ENCODE measurements at places on chromosomes 3 and 15. TPM values are rescaled to one million over a fixed set of nuclear protein-coding genes. Genes with fewer than 3 reads are reported as not detected.

The A4GNT gene
- not detected for polyA plus RNA-seq

The GCSAM gene
- polyA plus RNA-seq: 1.3 TPM

The SI gene
- polyA plus RNA-seq: 8.2 TPM

The ECE2 gene
- not detected for polyA plus RNA-seq

The GADL1 gene
- not detected for polyA plus RNA-seq

The TMEM40 gene
- polyA plus RNA-seq: 1.6 TPM

Measured in hepatocyte (in vitro differentiated cells).